ENCODE measurements at places on chromosomes 1 and 21.

DNA sequence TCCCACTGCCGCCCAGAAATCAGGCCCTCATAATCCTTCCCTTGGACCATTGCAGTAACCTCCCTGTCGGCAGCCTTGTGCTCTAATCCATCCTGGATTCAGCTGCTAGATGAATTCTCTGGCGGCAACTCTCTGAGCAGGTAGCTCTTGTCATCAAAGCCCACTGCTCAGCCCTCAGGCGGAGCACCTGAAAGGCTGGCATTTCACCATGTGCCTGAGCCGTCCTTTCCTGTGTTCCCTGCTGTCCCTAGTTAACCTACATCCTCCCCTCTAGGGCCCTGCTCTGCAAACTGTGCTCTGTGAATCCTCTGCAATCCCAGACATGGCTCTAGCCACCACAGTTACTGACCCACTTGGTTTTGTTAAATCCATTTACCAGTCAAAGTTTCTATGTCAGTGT, 118.0 kb downstream of the KAZN start:
- H3K27ac ChIP-seq: no peak overlapping the region
- no peaks in the 10 kb centered on the region for H3K4me1 ChIP-seq
- H3K4me3 ChIP-seq: no peak overlapping the region
- ATAC-seq: no peak
- H3K27me3 ChIP-seq: peaks cover 10% of the 10 kb centered on the region
- no peaks in the 10 kb centered on the region for H3K36me3 ChIP-seq

DNA sequence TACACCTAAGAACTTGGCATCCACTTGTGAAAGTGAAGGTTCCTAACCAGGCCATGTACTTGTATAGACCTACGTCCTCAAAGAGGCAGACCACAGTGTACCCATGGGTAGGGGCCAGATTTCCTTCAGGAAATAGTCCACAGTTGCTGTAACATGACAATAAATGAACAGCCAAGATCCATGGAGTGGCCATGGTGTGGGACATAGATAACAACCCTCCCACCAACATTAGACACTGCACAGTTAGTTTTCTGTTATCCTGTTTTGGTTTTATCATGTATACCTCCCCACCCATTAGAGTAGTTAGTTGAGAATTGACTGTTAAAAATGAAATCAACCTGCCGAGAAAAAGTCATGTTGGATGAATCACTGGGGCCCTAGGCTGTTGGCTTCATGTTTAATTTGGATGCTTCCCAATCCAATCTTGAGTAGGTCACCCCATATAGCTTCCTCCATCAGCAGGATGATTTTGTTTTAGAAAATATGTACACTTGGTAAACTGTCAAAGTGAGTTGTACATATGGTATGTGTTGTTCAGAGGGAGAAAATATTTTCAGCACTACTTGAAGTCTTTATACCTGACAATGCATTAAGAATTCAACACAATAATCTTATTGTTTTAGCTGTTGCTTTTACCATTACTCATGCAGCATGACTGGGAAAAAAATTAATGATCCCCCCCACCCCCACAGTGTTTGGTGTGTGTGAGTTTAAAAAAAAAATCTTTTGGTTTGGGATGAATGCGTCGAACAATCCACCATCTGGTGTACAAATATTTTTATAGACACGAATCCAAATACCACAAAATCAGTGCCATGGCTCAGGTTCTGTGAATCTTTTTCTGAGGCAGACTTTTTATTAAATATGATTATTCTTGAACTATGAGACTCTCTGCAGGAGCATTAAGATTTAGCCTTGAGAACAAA, 88.3 kb upstream of the ARHGAP29 start:
- ATAC-seq: no peak
- H3K4me1 ChIP-seq: peaks cover 7% of the 10 kb centered on the region
- H3K36me3 ChIP-seq: no peaks in the 10 kb centered on the region

- H3K4me1 ChIP-seq: peaks cover 47% of the 10 kb centered on the region
- H3K27ac ChIP-seq: no peak overlapping the region
- no peaks in the 10 kb centered on the region for H3K27me3 ChIP-seq
- no peak for ATAC-seq
Measured at GRCh38 chr1:89624314-89624713, 8.6 kb upstream of the LRRC8C start.

DNA sequence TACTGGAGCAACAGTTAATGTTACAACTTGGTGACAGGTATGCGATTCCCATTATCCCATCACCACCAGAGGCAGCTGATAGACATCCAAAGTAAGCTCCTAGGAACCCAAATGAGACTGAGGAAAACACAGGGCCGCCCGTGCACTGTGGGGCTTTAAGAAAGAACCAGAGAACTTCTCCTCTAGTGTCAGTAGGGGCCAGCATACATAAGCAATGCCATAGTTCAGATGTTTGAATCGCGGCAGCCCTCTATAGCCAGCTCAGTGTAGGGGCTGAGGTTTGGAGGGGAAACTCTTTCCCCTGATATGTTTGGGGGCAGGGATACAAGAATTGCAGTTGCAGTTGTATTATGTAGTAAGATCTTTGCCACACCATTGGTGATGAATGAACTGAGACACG, 593.3 kb upstream of the NCAM2 start:
- H3K4me1 ChIP-seq: no peaks in the 10 kb centered on the region
- H3K27ac ChIP-seq: no peak overlapping the region
- no peak overlapping the region for H3K4me3 ChIP-seq
- no peaks in the 10 kb centered on the region for H3K36me3 ChIP-seq

DNA sequence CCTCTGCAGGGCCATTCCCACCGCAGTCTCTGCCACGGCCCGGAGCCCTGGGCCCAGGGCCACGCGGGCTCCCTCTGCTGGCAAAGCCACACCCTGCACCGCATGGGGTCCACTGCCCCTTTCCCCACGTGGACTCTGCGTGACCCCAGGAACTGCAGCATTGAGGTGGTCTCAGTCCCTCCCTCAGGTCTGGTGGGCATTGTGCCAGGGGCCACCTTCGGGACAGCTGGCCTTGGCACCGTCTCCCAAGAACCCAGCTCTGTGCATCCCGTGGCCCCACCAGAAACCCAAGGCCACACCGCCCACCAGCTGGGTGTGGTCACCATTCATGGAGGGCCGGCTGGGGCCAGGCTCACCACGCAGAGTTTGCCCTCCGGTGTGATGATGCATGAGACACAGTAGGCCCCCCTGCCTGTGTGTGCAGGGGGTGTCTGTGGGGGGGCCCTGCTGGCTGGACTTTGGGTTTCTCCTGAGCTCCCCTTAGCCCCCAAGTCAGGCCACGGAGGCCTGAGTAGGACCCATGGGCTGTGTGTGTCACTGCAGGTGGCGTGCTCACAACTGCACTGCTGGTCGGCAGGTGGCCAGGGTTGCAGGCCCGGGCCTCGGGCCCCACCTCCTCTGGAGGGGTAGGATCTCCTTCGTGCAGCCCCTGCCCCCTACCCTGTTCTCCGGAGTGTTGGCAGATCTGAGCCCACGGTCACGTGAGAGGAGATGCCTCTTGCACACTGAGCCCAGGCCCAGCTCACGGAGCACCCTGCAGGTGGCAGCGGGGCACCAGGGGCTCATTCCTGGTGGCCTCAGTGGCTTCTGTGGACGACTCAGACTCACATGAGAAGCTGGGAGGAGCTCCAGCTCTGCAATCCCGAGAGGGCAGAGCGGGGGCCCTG, 5.8 kb downstream of the VWA1 start:
- no peak overlapping the region for H3K27ac ChIP-seq
- no peaks in the 10 kb centered on the region for H3K27me3 ChIP-seq
- no peaks in the 10 kb centered on the region for H3K4me1 ChIP-seq
- peak; percentile 87 for ATAC-seq
- H3K4me3 ChIP-seq: no peak overlapping the region

DNA sequence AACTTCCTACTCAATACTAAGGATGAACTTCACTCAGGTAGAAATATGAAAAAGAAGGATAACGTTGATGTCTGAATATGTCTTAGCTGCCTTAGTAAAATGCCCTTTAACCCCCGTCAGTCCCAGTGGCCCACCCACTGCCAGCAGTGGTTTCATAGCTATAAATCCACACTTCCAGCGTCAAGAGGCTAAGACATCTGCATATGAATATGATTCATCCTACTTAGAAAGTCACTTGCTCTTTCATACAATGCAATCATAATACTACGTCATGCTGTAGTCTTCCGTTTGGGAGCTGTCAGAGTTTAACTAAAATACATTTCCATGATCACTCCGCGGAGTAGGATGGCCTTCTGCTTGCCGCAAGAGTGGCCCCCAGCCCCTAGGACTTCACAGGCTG, 247.3 kb downstream of the SDCCAG8 start:
- ATAC-seq: no peak
- peaks cover 61% of the 10 kb centered on the region for H3K36me3 ChIP-seq
- no peak overlapping the region for H3K4me3 ChIP-seq
- H3K27ac ChIP-seq: no peak overlapping the region

DNA sequence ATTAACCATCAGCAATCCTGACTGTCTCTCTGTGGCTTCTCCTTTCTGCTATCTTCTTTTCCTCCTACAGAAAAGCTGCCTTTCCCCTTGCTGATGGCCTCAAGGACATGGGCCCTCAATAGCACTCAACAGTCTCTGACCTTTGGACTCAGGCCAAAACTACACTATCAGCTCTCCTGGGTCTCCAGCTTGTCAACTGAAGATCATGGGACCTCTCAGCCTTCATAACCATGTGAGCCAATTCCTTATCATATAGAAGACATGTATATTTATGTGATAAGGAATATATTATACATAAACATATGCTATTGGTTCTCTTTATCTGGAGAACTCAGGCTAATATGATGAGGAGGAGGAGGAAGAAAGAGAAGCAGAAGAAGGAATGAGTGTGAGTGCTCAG, 91.8 kb upstream of the GJB5 start:
- no peak overlapping the region for H3K27ac ChIP-seq
- no peaks in the 10 kb centered on the region for H3K36me3 ChIP-seq
- H3K4me1 ChIP-seq: no peaks in the 10 kb centered on the region
- H3K27me3 ChIP-seq: peaks cover 18% of the 10 kb centered on the region
- H3K4me3 ChIP-seq: no peak overlapping the region
- no peak for ATAC-seq

DNA sequence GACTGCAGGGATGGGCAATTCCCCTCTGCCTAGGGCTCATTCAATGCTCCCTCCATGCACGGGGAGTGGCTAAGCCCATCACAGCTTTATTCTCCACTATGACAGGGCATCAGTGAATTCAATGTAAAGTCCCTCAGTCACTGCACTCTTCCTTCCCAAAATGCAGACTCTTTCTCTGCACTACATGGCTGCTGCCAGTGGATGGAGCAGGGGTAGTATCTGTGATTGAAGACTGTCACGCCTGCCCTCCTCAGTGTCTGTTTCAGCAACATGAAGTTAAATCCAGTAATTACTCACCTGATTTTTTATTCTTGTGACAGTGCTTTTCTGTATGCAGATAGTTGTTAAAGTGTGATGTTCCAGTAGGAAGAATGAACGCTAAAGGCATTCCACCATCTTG, 1323.2 kb downstream of the AMY1C start:
- no peak for ATAC-seq
- H3K4me3 ChIP-seq: no peak overlapping the region
- no peaks in the 10 kb centered on the region for H3K27me3 ChIP-seq
- no peaks in the 10 kb centered on the region for H3K36me3 ChIP-seq

DNA sequence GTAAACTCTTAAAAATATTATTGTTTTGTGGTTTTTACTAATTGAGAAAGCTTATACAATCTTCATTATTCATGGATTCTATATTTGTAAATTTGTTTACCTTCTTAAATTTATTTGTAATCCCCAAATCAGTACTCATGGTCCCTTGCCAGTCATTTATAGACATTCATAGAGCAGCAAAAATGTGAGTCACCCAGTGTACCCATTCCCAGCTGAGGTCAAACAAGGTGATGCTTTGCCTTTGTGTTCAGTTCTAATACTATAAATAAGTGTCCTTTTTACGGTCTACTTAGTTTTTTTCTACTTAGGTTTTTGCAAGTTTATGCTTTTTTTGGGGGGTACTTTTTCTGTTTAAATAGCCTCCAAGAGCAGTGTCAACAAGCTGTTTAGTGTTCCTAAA, 36.1 kb downstream of the SORT1 start:
- no peak overlapping the region for H3K27ac ChIP-seq
- H3K4me3 ChIP-seq: no peak overlapping the region
- ATAC-seq: no peak
- no peaks in the 10 kb centered on the region for H3K4me1 ChIP-seq
- no peaks in the 10 kb centered on the region for H3K36me3 ChIP-seq

GRCh38 chr1:168835176-168835575, 106.2 kb upstream of the DPT start:
- ATAC-seq: no peak
- H3K27ac ChIP-seq: no peak overlapping the region
- peaks cover 4% of the 10 kb centered on the region for H3K27me3 ChIP-seq
- H3K4me1 ChIP-seq: peaks cover 8% of the 10 kb centered on the region
- H3K36me3 ChIP-seq: no peaks in the 10 kb centered on the region

GRCh38 chr1:82837766-82838465, 1037.2 kb downstream of the ADGRL2 start:
- H3K36me3 ChIP-seq: no peaks in the 10 kb centered on the region
- H3K4me3 ChIP-seq: no peak overlapping the region
- no peaks in the 10 kb centered on the region for H3K4me1 ChIP-seq
- H3K27ac ChIP-seq: no peak overlapping the region
- no peaks in the 10 kb centered on the region for H3K27me3 ChIP-seq

DNA sequence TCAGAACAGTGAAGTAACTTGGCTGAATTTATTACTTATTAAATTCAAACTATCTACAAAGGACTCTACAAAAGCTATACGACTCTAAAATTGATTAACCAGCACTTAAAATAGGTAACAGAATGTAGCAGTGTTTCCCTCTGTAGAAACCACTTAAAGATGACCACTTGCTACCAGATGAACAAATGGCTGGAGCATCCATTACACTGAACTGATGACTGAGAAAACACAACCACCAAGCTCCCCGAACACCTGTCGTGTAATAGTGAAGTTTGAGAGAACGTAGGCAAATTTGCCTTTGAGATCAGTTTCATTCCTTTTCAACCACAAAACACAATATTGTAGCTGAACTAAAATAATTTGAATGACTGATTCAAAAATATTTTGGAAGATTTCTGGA, 226.7 kb downstream of the KCNT2 start:
- no peak overlapping the region for H3K4me3 ChIP-seq
- H3K27ac ChIP-seq: no peak overlapping the region
- no peaks in the 10 kb centered on the region for H3K4me1 ChIP-seq
- H3K27me3 ChIP-seq: no peaks in the 10 kb centered on the region

DNA sequence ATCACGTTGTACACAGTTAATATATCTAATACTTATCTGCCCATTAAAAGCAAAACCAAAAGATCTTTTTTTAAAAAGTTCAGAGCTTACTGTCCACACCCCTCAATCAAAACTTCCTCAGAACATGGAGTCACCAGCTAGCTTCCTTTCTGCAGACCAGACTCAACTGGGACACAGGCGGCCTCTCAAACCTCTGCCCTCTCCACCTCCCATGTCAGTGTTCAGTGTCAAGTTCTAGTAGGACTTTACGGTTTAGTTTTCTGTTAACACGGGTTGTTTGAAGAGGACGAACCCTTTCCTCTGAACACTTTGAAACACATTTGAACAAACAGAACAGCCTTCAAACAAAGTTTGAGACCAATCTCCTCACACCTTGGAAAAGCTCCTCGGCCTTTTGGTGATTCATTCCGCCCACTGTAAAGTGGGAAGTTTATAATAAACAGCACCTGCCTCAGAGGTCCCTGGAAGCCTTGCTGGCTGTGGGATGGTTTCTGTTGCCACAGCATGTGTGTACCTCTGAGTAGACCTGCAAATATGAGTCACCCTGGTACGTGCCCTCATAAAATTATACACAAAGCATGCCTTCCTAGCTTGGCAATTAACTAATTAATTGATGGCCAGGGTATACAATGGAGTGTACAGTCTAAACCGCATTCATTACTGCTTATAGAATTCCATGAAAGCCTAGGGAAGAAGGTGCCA, 48.4 kb upstream of the SIPA1L2 start:
- no peak overlapping the region for H3K27ac ChIP-seq
- ATAC-seq: peak; percentile 86
- H3K27me3 ChIP-seq: peaks cover 16% of the 10 kb centered on the region
- no peaks in the 10 kb centered on the region for H3K36me3 ChIP-seq

GRCh38 chr1:53605181-53605580, 133.8 kb downstream of the GLIS1 start:
- no peak overlapping the region for H3K4me3 ChIP-seq
- H3K27ac ChIP-seq: no peak overlapping the region
- H3K4me1 ChIP-seq: no peaks in the 10 kb centered on the region
- no peak for ATAC-seq
